Fibroblast of skin of back (primary cell): ENCODE measurements at places on chromosomes 2 and 18.
A peak's percentile ranks its signal among the peaks of the same experiment; 100 is the strongest.

DNA sequence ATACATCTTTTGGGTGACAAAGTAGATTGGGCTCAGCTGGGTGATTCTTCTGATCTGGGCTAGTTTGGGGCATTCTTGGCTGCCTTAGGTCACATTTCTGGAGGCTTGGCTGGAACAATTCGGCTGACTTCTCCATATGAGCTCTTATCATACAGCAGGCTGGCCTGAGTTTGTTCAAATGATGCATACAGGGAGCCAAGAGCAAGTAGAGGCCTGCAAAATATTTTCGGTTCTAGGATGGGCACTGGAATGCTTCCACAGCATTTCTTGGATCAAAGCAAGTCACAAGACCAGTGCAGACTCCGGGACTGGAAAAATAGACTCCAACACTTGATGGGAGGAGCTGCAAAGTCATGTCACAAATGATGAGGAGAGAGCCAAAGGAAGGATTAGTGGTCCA, 98.4 kb downstream of the SCG2 start:
- no peak for DNase-seq

DNA sequence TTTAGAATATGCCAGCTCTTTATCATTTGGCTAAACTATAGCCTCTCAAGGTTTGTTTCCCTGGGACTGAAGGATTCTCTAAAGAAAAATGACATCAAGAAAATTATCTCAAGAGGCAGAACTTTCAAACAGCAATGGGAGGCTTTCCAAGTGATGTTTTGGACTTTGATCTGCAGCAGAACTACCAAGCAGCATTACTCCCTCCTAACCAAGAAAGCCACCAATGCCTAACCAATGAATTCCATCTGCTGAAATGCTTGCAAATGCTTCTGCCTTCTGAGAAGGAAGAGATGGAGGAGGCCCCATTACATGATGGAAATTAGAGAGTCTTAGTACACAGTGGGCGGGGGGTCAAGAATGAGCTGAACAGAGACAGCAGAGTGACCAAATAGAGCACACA, 95.1 kb upstream of the SLC35G4 start:
- peak; percentile 29 for DNase-seq

DNA sequence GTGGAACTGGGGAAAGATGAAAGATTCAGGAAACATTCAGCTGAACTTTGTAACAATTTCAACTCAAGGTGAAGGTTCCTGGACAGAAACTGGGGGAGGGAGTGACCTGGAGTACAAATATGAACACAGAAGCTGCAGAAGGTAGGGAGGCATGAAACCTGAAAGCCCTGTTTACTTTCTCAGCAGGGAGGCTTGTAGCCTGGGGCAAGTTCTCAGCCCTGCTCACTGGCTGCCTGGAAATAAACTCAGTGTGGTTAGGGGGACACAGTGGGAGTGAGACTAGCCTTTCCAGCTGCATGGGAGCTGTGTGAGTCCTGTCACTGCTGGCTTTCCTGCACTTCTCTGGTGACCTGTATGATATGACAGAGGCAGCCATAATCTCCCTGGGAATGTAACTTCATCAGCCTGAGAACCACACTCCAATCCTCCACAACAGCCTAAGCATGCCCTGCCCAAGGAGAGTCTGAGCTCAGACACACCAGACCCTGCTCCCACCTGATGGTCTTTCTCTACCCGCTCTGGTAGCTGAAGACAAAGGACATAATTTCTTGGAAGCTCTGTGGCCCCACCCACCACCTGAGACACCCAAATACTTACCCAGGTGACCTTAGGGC, 77.0 kb downstream of the ZSWIM2 start:
- no peak for DNase-seq

DNA sequence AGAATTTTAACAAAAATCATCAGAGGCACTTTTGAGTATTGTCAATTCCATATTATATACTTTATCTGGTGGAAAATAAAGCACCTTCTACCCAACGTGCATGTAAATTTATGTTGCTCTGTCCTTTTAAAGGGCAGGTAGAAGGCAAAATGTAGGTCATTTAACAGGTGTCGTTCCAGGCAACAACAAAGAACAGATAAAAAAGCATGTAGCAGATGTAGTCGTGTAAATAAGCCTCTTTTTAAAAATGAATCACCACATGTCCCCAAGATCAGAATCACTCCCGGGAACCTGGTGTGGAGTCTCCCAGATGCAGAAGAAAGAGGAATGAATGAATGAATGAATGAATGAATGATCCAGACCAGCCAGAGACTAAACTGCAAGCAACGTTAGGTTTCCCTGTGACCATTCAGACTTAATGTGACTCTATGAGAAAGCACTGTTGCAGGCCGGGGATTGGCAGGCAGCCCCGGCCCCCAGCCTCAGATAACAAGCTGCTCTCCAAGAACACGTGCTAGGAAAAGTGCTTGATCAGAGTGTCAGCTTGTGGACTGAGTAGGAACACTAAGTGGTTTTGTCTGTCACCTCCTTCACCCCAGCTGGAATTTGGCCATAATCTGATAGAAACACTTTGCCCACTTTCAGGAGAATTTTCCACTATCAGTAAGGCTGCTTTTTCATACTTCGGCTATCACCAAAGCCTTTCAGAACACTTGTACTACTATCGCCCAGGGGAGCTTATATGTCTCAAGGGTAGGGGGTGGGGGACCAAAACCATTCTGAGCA, 100.6 kb downstream of the CDK15 start:
- DNase-seq, result no peak

GRCh38 chr2:41907771-41908207, 140.0 kb upstream of the PKDCC start:
- DNase-seq, result peak; percentile 79

GRCh38 chr18:1075322-1075721, 170.7 kb downstream of the ADCYAP1 start:
- DNase-seq, result no peak

DNA sequence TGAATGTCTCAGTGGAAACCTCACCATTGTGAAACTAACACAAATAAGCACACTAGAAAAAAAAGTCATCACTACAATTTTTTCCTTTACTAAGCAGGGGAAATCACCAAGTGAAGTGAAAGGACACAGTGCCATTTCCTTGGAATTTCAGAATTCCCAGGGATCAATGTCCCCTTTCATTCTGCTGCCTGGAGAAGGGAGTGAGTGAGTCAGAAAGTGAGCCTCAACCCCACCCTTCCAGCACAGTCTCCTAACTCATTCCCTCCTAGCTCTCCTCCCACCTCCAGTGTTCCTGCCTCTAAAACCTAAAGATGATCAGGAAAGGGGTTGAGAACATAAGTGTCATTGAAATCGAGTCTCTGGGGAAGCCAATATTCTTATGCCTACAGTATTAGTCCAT, 608.5 kb downstream of the RNF144A start:
- DNase-seq, result peak; percentile 36

DNA sequence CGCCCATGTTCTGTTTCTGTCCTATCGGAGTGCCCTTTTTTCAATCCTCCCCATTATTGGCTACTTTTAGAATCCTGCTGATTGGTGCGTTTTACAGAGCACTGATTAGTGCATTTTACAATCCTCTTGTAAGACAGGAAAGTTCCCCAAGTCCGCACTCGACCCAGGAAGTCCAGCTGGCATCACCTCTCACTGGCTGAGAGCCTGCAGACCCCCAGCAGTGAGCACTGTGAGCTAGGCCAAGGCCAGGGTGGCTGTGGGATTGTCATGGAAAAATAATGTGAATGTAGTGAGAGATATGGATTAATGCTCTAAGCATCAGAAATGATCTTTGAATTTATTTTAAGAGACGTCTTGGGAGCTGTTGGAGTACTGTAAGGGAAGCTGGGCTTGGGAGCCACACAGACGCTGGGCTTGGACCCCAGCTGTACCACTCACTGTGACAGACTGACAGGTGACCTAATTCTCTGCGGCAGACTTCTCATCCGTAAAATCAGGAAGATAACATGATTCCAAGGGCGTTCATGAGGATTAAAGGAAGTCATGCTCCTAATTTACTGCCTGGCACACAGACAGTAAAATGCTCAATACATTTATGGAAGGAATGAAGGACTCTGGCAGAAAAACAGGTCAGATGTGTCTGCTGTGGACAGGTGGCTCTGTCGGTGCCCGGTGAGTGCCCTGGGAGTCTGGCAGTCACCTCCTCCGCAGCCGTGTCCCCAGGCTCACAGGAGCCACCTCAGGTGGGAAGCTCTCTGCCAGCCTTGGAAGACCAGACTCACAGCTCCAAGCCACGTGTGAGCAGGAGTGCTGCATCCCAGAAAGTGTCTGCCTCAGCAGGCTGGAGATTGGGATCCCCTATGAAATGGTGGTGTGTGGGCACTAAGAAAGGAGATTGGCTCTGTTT, 105.5 kb downstream of the FAM168B start:
- no peak for DNase-seq

GRCh38 chr2:168715849-168716248, 86.6 kb upstream of the NOSTRIN start:
- DNase-seq, result no peak

DNA sequence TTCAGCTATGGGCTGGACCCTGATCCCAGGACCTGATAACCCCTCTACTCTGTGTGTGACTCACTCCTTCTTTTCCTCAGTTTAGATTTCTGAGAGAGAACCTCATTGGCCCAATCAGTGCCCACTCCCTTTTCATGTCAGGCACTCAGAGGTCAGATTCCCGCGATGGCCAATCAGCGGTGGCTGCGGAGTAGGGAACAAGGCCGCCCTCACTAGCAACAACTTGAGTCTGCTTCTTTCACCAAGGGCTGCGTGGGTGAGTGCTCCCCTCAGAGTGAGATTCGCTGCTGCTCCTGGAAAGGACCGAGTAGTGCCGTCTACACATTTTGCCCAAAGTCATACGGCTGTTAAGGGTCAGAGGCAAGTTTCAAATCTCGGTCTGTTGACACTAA, 34.7 kb downstream of the NPPC start:
- no peak for DNase-seq

GRCh38 chr2:108927936-108928659, 60.9 kb downstream of the EDAR start:
- peak; percentile 56 for DNase-seq

- no peak for DNase-seq
These were observed 165.4 kb downstream of the MYCN start for GRCh38 chr2:16105669-16106281.

- DNase-seq, result peak; percentile 32
These were observed 189.1 kb upstream of the BCL2L11 start for GRCh38 chr2:110931648-110932047.

DNA sequence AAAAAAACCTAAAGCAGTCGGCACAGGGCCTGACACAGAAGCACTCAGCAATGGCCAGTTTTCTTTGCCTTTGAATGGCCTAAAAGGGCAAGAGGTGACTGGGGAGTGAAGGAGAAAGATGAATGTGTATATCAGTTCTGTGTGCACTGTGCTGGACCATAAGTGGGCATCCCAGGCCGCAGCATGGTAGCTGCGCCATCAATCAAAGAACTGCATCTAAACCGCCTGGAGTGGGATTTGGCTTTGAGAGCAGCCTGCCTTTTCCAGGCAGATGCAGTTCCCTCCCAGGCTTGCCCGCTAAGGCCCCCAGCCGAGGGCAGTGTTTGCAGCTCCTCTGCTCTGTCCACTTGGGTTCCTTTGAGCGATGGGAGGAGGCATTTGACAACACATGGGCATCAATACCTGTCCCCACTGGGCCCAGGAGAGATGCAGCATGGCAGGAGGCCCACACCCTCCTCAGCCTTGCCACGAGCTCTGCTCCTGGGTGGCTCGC, 144.1 kb downstream of the FAM210A start:
- DNase-seq, result no peak

DNA sequence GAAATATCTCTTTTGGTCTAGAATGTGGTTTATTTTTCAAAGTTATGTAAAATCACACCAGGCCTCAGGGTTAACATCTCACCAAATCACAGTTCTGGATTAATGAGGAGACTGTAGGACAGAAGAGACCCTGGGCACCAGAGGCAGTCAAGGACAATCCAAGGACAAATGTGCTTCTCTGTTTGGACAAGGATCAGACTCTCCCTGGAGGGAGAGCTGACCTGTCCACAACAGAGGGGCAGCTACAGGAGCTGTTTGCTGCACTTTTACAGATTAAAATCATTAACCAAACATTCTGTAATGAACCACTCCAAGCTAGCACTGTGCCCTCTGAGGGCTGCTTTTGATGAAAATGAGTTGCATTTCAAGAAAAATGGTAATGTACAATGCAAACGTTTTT, 690.6 kb upstream of the SLC8A1 start:
- DNase-seq, result no peak

DNA sequence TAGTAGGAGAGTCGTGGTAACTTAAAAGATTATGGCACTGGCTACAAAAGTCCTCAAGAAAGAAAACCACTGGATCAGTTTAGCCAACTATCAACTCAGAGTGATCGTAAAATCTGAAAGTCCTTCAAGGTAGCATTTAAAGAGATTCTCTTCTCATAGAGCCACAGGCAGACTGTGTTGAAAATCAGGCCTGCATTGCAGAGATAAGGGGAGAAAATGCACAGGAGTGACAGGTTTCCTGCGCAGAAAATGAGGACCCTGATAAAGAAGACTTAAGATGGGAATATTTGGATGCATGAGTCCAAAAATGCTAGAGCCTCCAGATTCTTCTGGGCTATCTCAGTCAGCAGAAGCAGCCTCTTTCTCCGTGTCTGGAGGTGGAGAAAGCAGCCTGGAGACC, 360.9 kb downstream of the PLCL1 start:
- DNase-seq, result no peak

GRCh38 chr2:30569946-30570345, 122.9 kb downstream of the LCLAT1 start:
- DNase-seq, result peak; percentile 8

DNA sequence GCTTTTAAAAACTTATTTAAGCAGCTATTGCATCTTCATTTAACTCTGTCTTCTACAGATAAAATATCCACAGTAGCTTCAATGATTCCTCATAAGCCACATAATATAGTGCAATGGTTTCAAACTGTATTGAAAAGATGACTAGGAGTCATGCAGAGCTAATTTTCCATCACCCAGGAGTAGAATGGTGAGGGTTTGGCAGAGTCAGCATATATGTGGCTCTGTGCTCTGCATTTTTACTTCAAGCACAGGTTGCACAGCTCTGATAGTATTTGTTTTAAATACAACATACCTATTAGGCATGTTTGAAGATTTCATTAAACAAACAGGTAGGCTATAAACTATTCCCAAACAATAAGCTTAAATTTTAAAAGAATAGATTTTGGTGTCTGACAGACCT, 731.9 kb upstream of the VRK2 start:
- DNase-seq, result no peak

- DNase-seq, result peak; percentile 77
These were observed 53.9 kb upstream of the SEC11C start for GRCh38 chr18:59085797-59086196.

- no peak for DNase-seq
These were observed 586 bp downstream of the FNDC4 start for GRCh38 chr2:27494284-27494943.

- DNase-seq, result peak; percentile 18
These were observed 36.6 kb upstream of the ASB1 start for GRCh38 chr2:238389988-238390589.

GRCh38 chr2:193382583-193382982, 1187.8 kb upstream of the TMEFF2 start:
- no peak for DNase-seq

DNA sequence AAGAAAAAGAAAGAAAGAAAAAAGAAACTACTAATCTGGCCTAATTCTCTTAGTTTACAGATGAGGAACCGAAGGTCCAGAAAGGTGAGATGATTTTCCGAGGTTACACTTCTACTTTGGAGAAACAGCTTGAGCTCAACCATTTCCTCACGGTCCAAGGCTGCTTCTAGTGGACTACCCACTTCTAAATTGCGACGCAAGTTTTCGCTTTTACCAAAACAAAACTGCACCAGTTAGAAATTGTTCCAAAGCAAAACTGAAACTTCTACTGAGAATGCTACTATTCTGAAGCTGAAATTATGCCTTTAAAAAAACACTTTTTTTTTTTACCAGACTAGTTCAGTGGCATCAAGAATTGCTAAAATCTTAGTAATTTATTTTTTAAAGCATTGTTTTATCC, 101.6 kb downstream of the INO80D start:
- DNase-seq, result no peak
